ENCODE measurements at places on chromosomes 4 and X.

DNA sequence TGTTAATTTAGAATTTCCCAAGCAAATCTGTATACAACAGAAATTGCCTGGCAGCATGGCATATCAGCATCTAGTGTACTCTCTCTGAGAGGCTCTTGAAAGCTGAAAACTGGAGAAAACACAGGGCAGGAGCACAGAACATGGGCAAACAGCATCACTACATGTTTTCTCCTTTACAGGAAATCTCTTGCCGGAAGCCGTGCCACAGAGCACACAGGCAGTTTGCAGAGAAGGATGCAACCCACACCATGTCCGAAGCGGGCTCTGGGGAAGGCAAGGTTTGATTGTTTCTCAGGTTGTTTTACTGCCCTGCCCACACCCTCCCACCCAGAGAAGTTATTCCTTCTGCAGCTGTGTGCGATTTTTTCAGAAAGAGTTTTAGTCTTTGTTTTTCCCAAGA, 41.1 kb upstream of the FAM9C start:
- no peak for DNase-seq

- no peak for DNase-seq
These were observed 155.6 kb downstream of the ARX start for GRCh38 chrX:24860140-24860539.

DNA sequence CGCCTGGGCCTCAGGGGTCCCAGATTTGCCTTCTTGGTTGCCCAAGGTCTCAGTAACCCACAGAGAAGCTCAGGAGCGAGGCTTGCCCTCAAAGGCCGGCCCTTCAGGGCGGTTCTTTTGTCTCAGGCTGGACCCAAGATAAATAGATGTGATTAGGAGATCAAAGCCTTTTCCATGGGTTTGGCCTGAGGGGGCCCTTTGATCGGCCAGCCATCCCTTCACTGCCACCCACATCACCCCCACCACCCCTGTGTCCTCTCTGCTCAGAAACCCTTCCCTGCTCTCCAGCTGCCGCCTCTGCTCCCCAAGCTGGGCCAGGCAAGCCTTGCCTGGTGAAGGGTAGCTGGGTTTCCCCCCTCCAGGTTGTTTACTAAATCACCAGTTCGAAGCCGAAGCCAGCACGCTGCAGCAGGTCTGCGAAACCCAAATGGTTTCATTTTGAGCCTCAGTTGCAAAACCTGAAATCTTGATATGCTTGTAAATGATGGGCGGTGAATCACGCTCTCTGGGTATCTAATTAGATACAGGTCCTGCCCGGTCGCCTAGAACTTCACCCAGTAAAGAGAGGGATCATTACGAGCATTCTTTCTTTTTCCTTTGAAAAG, 202.6 kb upstream of the BCOR start:
- no peak for DNase-seq

DNA sequence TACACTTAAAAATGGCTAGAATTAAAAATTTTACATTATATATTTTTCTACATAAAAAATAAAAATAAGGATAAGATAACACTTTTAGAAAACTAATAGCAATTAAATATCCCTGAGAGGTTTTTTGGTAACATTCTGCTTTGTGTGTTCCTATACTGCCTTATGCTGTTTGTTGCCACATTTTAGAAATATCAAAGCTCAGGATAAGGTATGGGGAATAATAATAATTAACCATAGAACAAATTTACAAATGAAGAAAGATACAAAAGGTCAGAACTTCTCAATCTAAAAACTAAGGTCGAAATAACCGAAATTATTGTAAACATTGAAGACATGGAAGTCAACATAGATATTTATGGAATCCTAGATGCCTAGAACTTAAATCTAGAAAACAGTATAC, 71.4 kb downstream of the COX7B2 start:
- DNase-seq: no peak

- no peak for DNase-seq
These were observed 84.5 kb downstream of the WFS1 start for GRCh38 chr4:6354119-6354518.

GRCh38 chrX:142184756-142185602, 20.1 kb downstream of the MAGEC2 start:
- no peak for DNase-seq

- DNase-seq: no peak
These were observed 351.9 kb upstream of the FTHL17 start for GRCh38 chrX:31423609-31424189.

- no peak for DNase-seq
These were observed 117.5 kb downstream of the AFAP1 start for GRCh38 chr4:7822137-7822505.

GRCh38 chr4:146742416-146742815, 103.7 kb downstream of the POU4F2 start:
- no peak for DNase-seq

DNA sequence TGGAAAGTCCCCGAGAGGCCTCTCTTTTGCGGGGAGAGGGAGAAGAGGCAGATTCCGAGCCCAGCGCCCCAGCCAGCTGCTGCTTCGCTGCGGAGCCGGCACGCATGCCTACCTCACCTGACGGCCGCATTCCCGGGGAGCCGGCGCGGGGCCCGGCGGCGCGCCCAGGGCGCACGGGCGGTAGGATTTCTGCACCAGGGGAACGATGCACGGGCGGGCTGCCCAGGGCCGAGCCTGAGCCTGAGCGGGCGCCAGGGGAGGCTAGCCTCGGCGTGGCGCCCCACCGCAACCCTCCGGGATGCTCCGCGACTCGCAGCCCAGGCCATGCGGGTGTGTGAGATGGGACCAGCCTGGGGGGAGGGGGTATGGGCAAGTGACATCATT, 81.3 kb upstream of the SCML1 start:
- no peak for DNase-seq

DNA sequence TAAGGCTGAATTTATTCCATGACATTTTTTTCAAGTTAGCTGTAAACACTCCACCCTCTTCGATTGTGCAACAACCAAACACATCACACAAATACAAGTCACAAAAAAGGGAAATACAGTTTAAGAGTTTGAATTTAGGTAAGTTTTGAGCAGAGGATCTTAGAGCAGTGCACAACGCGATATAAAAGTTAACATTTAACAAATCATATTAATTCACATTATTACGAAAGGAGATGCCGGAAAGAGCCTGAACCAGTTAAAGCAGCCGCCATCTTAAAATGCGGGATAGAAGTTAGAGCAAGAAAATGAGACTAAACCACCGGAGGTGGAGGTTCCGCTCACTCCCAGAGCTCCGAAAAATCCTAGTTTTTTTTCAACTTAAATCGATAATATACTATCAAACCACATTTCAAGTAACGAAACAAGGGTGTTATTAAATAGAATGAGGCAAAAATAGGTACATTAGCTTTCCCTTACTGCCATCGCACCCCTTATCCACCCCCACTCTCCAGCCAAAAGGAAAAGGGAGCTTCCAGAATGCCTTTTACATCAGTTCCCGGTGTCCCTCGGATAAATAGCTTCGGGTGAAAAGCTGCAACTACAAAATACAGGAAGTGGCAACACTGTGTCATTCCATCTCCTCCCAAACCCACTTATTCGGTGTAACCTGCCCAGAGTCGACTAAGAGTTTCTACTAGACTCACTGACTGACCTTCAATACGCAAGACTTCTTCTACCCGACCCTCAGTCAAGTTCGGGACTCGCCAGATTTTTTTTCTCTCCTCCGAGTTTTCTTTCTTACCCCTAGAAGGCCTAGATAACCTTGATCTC, 1.9 kb downstream of the UBE2D3 start:
- DNase-seq: no peak

- peak; percentile 9 for DNase-seq
These were observed 602.8 kb upstream of the DIPK2B start for GRCh38 chrX:45803383-45803921.

GRCh38 chr4:94995684-94996394, 238.1 kb downstream of the BMPR1B start:
- DNase-seq: no peak

GRCh38 chr4:146329050-146329716, 114.8 kb downstream of the REELD1 start:
- DNase-seq: no peak

DNA sequence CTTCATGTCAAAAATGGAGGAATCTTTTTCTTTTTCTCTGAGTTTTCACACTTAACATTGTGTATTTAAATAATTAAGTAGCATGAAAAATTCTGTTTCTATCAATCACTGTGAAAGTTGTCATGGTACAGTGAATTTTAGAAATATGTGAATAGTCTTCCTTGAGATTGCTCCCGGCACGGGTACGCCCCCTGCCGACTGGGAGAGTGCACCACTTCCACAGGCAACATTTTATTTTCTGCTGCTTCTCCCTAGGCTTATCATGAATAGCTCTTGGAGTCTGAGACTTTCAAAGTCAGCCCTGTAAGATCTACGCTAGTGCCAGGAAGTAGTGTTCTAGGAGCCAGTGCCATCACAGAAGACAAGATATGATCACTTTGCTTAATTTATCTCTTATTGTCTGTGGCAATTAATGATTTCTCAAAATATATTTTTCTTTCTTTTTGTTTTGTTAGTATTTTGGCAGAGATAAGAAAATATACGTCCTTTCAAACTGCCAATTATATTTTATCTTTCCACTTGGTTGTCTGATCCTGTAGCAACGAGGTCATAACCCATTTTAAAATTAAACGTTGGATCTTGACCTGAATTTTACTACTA, 763.8 kb upstream of the AADAT start:
- DNase-seq: no peak

GRCh38 chrX:141642979-141643378, 53.5 kb downstream of the SPANXA2 start:
- DNase-seq: no peak
